ENCODE measurements at places on chromosomes 3 and 15.

- DNase-seq = no peak
Observed at GRCh38 chr3:33067484-33067883, 29.5 kb downstream of the GLB1 start.

DNA sequence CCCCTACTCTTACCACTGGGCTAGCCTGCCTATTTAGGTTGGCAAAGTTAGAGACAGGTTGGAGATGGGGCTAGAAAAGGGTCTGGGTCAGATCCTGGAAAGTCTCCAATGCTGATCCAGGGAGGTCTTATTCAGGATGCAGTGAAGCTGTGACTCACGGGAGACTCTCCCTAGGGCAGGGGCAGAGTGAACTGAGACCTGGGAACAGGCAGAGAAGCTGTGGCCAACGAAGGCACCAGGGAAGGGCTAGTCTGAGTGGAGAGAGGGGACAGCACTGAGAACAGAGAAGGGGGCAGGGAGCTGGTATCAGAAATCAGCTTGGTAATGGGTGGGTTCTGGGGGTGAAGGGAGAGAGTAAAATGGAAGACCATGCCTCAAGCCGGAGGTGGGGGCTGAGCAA is 2.2 kb downstream of the LTF start:
- DNase-seq = no peak

DNA sequence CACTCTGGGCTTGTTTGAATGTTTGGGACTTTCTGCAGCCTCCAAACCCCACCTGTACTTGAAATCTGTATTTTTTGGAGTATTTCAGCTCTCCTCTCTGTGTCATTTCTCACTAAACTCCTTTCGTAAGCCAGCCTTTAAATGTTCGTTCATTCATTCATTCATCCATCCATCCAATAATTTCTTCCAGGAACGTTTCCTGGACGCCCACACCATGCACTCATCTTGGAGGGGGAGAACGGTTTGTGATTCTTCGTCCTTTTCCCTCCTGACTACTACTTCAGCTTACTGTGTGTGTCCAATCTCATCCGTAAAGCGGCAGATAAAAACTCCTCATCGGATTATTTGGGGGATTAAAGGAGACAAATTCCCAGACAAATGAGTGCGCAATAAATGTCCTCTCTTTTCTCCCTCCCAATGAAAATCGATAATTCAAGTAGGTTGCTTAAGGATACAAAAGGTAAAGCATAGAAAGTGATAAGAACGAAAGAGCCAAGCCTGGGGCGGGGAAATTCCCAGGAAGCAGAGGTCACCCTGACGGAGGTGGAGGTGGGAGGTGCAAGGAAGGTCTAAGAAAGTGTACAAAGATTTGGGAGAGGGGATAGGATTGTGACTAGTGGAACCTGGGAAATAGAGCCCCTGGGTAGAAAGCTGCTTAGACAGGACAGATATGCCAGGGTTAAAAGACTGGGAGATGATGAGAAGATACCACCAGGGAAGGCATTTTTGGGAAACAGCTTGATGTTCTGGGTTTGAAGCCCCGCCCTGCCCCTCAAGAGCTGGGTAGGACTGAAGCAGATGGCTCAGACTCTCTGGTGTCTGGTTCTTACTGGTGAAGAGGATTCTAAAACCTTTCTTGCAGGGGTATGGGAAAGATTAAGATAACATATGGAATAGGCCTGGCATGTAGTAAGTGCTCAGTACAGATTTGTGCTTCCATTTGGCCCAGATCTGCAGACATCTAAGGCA is 896 bp upstream of the KLHL25 start:
- DNase-seq = no peak

- DNase-seq = no peak
Observed at GRCh38 chr3:195752066-195752465, 31.3 kb downstream of the MUC20 start.

DNA sequence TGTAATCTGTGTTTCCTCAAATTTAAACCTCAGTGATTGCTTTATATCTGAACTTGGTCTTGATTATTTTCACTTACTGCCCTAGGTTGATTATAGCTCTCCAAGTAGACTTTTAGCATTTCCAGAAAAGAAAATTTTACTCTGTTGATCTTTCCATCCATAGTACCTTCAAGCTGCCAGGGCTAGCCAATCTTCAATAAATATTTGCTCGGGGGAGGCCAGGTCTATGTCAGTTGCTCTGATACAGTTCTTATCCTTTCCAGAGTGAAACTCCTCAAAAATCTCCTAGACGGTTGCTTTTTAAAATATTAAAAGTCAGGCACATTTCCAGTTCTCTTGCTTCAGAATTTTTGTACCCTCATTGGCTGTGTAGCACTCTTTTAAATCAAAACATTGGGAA is 38.8 kb downstream of the RETNLB start:
- no peak for DNase-seq

DNA sequence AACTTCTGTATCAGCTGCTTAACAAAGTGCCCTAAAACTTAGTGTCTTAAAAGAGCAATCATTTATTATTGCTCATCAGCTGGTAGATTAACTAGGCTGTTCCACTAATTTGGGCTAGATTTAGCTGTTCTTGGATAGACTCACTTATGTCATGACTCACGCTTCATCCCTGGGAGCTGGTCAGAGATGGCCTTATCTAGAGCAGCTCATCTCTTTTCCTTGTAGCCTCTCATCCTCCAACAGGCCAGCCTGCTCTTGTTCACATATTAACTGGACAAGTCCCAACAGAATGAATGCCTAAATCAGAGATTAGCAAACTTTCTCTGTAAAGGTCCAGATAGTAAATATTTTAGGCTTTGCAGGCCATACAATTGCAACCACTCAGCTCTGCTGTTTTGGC is 66.9 kb upstream of the PLAAT1 start:
- DNase-seq = no peak

DNA sequence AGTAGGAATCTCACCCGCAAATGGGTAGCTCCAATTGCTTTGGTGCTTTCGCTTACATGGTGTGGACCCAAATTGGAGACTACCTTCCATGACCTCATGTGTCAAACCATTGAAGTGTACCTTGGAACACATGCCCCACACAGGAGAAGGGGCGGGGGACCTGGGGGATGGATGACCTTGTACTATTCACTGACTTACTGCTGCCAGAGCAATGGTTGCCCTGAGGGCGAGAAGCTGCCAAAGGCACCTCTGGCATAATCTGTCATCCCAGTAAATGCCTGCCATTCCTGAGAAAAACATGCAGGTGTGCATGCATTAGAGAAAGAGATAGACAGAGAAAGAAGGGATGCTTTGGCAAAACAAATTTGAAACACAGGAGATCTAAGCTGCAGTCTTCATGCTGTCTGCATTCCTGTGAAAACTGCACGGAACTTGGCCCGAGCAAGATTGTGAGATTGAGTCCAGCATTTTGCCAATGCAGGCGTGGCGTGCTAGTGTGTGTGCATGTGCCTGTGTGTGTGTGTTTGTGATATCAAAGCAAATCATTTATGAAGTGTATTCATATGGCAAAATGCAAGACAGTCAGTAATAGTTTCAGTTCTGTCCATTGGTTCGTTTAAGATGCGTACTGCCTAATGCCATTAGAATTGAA is 219.5 kb upstream of the MDFIC2 start:
- DNase-seq = no peak

DNA sequence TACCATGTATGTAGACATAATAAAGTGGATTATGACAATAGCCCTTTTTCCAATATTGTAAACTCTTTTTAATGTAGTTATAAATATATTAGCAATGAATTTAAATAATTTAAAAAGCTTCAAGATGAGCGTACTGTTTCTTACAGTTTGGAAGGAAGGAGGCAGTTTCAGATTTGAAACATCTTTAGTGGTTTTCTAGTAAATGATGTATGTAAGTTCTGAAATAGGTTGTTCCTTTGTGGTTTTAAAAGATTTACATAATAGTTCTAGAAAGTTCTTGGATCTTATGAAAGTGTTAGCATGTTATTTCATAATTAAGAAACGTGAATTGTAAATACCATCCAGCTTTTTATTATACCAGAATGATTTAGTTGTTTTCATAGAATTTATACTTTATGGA is 16.0 kb downstream of the DNAJC19 start:
- DNase-seq = no peak

- DNase-seq = no peak
Observed at GRCh38 chr3:36405190-36405589, 24.9 kb downstream of the STAC start.

DNA sequence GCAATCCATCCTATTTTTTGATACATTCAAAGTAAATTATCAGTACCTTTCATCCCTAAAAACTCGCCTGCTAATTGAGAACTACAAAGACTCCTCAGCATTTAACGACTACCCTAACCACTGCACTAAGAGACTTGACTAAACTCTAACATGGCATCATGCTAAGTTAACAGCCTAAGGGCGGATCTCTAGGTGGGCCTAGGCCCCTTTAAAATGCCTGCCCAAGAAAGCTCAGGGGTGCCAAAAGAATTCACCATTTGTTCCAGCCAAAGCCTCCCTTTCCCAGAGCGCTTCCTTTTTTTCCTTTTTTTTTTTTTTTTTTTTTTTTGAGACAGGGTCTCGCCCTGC is 568 bp upstream of the NEK4 start:
- no peak for DNase-seq

DNA sequence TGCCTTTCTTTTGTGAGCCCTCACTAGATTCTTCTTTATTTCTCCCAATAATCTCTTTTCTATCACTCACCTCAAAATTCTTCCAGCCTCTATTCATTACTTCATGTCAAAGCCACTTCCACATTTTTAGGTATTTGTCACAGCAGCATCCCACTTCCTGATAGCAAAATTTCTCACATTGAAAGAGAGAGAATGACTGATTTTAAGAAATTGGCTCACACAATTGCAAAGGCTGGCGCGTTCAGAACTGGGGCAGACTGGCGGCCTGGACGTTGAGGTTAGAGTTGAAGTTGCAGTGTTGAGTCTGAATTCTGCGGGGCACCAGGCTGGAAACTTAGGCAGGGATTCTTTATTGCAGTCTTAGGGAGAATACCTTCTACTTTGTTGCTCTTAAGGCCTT is 117.9 kb downstream of the LRRC28 start:
- no peak for DNase-seq

GRCh38 chr3:114450008-114450596 is 156.3 kb downstream of the TIGIT start:
- DNase-seq = no peak

DNA sequence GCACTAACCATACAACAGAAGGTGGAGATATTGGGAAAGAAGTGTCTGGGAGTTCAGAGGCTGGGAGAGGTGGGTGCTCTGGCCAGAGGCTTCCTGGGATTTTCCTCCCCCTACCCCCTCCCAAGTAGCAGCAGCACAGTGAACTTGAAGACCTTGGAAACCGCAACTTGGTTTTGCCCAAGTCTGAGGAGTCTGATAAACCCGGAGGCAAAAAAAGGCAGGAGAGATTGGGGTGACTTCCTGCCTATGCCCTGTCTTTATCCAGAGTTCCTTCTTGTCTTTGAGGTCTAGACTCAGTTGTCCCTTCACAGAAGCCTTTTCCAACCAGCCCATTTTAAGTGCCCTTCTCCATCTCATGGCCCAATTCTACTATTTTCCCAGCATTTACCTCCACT is 25.4 kb upstream of the THRB start:
- DNase-seq = no peak

DNA sequence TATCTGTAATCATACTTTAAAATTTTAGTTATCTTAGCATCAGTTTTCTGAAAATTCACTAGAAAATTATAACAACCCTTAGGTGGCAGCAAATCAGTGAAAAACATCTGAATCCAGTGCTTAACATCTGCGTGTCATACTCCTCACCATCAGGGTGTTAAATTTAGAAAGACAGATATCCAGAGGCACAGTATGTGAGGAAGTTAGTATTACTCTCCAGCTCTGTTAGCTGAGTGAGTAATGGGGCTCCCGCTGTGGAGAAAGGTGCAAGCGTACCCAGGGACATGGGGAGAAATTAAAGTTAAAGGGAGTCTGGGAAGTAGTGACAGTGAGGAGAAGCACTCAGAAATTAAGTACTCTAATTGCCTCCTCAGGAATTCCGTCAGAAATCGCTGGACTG is 50.9 kb downstream of the CEP63 start:
- no peak for DNase-seq

DNA sequence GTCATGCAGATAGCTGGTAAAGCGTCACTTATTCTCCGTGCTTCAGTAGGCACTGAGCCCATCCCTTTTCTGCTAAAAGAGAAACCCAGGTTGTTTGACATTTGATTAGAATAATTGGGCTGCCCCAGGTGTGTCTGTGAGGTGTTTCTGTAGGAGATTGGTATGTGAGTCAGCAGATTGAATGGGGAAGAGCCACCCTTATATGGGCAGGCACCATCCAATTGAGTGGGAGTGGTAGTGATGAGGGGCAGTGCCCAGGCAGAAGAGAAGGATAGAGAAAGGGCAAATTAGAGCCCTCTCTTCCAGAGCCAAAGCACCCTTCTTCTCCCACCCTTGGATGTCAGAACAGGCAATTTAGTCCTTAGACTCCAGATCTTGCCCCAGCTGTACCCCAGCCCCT is 384.3 kb upstream of the GBE1 start:
- DNase-seq = no peak

DNA sequence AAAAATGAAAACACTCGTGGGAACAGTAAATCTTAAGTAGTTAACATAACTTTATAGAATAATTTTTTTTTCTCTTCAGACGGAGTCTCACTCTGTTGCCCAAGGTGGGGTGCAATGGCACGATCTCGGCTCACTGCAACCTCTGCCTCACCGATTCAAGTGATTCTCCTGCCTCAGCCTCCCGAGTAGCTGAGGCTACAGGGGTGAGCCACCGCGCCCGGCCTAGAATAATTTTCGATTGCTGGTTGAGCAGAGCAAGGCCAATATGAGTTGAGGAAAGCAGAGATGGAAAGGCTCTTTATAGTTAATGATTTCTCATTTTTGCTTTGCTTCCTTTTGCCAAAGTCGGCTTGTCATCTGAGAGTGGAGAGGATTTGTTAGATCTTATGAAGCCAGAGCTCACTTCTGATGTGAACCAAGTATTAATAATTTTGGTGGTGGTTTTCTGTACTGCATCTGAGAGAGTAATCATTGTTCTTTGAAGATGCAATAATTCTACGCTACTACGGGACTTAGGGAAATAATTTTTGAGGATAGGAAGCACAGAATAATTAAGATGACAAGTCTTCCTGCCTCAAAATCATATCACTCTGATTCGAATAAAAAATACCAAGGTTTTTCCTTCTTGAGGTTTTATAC is 1.6 kb upstream of the GOLM2 start:
- no peak for DNase-seq

DNA sequence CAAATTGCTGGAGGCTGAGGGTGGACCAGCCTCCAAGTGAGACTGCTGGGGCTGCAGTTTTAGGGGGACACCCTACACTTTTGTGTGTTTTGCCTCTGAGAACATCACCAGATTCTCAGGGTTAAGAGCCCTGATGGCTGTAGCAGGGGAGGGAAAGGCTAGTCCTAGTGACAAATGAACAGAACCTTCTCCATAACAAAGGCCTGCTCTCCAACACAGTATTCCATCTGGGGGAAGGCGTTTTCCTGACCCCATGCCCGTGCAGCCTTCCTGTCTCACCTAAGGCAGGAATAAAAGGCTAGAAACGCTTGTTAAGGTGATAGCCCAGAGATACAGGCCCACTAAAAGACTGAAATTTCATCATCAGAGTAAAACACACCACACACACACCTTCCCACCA is 50.2 kb upstream of the NSMCE3 start:
- DNase-seq = no peak

- DNase-seq = no peak
Observed at GRCh38 chr15:27742751-27743477, 356.2 kb downstream of the OCA2 start.

GRCh38 chr15:52524223-52525136 is 4.2 kb downstream of the MYO5A start:
- no peak for DNase-seq

- no peak for DNase-seq
Observed at GRCh38 chr15:65927545-65927944, 58.3 kb downstream of the RAB11A start.
